ENCODE measurements at places on chromosomes 11 and 22.

DNA sequence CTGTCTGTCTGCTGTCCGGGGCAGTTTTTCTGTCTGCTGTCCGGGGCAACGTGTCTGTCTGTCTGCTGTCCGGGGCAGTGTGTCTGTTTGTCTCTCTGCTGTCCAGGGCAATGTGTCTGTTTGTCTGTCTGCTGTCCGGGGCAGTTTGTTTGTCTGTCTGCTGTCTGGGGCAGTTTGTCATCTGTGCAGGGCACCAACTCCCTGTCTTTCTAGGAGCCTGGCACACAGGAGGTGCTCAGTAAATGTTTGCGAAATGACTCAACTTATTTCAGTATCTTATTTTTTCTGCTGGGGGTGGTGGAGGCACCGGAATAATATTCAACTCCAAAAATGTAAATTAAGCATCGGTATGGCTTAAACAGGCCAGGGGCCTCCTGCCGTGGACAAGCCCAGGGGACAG is 12.0 kb upstream of the TTLL12 start:
- DNase-seq, result no peak

- no peak for DNase-seq
These were observed 13.4 kb upstream of the TPCN2 start for GRCh38 chr11:69035150-69035945.

GRCh38 chr22:34004058-34004457 is 83.8 kb upstream of the LARGE1 start:
- DNase-seq, result no peak

DNA sequence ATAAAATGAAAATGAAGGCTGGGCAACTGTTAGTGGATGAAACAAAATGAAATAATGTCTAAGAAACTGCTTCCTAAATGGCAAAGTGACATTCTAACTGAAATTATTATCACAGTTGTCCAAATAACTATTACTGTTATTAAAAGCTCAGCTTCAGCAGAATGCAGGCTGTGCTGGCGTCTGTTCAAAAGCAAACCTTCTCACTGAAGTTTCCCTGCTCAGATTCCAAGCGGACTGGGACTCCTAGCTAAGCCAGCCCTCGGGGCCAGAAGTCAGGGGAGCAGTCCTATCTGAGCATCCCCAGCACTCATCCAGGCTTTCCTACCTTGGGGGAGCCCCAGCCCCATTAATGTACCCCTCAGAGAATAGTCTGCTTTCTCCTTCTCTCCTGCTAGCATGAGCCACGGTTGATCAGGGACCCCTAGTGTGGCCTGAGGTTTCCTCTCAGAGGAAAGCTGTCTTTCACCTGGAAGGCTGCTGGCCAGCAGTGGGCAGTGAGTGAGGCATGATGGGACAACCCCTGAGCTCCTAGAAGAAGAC is 1167.3 kb downstream of the TBC1D22A start:
- DNase-seq, result no peak

- DNase-seq, result no peak
These were observed 61.6 kb downstream of the TIMP3 start for GRCh38 chr22:32862936-32863661.

GRCh38 chr22:50185375-50186087 is at the start of gene TRABD:
TSS of gene TRABD (plus strand) at chr22:50185913. CDS start at chr22:50193061, 7,148 bp downstream.
- DNase-seq, result peak; percentile 91

DNA sequence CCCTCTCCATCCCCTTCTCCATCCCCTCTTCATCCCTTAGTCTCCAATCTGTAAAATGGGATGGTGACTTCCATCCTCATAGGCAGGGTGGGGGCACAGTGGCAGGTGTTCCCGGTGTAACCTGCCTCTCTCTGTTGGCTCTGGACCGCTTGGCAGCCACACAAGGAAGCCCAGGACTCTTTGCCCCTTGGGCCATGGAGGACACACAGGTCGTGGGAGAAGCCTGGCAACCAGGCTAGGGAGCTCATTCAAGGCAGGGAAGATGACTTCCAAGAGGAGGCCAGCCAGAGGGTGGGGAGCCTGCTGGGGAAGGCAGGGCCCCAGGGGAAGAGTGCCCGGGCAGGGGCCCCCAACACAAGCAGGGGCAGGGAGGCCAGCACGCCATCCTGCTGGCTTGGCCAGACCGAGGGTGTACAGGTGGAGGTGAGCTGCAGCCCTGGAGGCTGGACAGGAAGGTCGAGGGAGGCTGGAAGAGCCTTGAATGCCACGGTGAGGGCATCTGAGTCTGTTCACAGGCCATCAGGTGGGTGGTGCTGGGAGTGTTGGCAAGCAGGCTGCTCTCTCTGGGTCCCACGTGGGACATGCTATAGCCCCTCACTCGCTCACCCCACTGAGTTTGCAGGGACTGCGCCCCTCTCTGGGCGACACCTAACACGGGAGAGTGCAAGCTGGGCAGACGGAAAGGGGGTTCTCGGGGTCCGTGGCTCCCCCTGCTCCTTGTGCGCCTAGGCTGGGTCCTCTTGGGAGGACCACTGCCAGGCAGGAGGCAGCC is 15.5 kb upstream of the CTSD start:
- no peak for DNase-seq

GRCh38 chr11:129373489-129373953 is 2.1 kb upstream of the BARX2 start:
- DNase-seq, result no peak

DNA sequence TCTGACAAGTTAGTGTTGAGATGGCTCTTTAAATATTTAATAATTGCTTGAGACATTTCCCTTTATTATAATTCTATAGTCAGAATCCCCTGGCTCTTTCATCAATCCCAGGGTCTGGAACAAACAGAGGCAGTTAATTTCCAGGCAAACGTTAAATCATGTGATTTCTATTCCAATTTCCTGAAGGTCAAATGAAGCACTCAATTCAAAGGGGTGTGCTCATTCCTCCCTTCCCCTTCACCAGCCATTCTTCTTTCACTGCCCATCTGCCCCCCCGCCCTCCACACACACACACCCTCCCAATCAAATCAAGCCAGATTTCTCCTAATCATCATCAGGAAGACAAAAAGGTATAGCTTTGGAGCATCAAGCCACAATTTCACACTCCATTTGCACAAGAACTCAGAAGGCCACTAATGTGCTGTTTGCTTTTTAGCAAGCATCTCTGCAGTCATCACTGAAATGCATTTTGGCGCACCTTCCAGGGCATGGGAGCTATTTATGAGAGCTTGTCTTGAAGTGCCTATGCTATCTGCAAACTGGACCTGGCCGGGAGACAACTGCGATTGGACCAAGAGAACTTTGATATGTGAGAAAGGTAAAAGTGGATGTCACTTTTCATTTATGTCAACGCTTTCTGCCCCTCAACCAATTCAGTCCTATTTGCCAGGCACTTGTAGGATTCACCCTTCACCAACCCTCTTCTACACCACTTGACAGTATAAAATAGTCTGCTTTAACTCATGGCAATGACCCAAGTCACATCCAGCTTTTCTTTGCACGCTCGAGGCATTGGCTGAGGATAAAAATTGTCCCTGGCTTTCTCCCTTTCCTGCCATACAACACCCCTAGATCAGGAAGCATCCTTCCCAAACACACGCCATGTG is 315.1 kb upstream of the API5 start:
- no peak for DNase-seq
